Gastrocnemius medialis (tissue), 4 donors: ENCODE measurements at places on chromosomes 2 and 18. TPM values are rescaled to one million over a fixed set of nuclear protein-coding genes. Genes with fewer than 3 reads are reported as not detected.

Gene C2orf80
- not detected for total RNA-seq

Gene HTR2B
- total RNA-seq = 0.09 TPM

DNA sequence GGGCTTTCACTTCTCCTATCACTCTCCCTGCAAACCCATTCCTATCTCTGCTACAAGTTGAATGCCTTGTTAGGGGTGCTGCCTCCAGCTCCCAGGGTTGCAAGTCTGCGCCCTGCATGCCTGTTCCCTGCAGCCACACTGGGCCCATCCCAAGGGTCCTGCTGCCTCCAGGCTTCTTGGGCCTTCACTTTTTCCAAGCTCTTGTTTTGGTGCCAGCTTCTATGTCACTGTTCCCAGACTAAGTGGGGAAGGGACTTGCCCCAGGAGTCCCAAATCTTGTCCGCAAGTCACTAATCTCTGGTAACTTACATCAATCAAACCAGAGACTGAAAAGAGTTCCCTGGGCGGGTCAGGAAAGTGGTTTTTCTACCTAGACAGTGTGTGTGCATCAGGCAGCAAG lies 65.4 kb downstream of the ZCCHC2 start:
- H3K27ac ChIP-seq = no peak overlapping the region
- H3K4me1 ChIP-seq = peaks cover 18% of the 10 kb centered on the region
- peaks cover 7% of the 10 kb centered on the region for H3K36me3 ChIP-seq
- H3K27me3 ChIP-seq = no peaks in the 10 kb centered on the region
- DNase-seq = no peak

DNA sequence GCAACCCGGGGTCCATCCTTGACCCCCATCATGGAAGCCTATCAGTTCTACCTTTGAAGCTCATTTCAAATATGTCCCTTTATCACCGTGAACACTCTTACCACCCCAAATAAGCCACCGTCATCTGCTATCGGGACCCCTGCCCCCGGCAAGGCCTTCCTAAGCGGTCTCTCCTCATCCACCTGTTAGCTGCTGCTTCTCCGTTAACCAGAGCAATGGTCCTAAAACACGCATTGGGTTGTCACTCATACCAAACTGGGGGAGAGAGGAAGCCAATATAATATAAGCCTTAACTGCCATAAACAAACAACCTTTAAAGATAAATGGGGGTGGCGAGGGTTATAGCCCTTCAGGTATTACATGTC lies 680 bp downstream of the ASNSD1 start:
- H3K4me1 ChIP-seq = peaks cover 28% of the 10 kb centered on the region
- H3K36me3 ChIP-seq = no peaks in the 10 kb centered on the region
- peak overlapping the region; percentile 97 for H3K27ac ChIP-seq
